ENCODE measurements at places on chromosomes 6 and 20. TPM values are rescaled to one million over a fixed set of nuclear protein-coding genes. Genes with fewer than 3 reads are reported as not detected.

The PRPH2 gene
- total RNA-seq = not detected

- DNase-seq = no peak
These were observed 57.9 kb downstream of the HIVEP1 start for GRCh38 chr6:12069891-12070529.

The TUBB1 gene
- total RNA-seq = 0.25 TPM

The PROKR2 gene
- not detected for total RNA-seq

DNA sequence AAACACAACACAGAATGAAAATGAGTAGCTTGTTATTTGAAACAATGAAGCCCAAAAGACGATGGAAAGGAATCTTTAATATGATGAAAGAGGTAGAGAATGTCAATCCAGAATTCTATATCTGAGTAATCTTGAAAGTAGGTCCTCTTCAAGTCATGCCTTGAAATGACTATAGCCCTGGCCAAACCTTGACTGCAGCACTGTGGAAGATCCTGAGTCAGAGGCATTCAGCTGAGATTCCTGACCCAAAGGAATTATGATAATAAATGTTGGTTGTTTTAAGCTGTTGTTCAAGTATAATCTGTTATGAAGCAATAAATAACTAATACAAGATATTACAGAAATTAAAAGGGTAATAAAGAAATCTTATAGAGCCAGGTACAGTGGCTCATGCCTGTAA lies 64.8 kb downstream of the IBTK start:
- no peak for DNase-seq

GRCh38 chr6:134003542-134003951 lies 48.9 kb downstream of the SLC2A12 start:
- no peak for DNase-seq

- DNase-seq = no peak
These were observed 206.5 kb downstream of the DOK5 start for GRCh38 chr20:54681869-54682268.

DNA sequence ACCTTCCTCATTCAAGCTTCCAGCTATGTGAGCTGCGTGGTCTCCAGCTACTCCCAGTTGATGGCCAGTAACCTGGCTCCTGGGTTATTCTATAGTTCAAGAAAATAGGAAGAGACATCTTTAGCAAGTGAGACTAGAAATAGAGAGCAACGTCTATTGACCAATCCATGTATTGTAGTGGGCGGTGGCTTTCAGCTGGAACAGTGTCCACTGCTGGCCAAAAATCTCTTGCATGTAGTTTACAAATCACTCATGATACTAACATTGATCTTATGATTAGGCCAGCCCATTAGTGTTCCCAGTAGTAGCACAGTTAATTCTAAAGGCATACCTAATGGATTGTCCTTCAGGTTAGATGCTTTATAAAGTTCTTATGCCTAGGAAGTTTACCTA lies 58.9 kb upstream of the SCP2D1 start:
- DNase-seq = no peak

GRCh38 chr6:5744497-5744896 lies 262.2 kb downstream of the NRN1 start:
- DNase-seq = no peak
